Fibroblast of mammary gland (primary cell): ENCODE measurements at places on chromosomes 7 and 10.

- no peak for DNase-seq
These were observed 91.7 kb downstream of the SORCS1 start for GRCh38 chr10:107072786-107073185.

DNA sequence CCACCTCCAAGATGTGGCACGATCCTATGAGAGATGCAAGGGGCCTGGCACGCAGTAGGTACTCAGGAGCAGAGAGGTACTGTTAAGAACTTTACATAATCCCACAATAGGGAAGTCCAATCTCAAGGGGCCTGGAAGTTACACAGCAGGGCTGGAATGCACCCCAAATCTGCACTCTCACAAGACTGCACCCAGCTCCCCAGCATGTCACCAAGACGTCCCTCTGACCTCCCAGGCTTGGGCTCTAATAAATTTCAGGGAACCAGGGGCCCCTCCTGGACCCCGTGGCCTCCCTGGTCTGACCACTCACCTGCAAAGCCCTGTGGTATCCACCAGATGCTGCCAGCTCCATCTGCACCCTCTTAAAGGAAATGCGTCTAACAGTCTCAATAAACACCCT is 94.9 kb downstream of the OAT start:
- no peak for DNase-seq

GRCh38 chr7:108083980-108084379 is 46.2 kb downstream of the LAMB4 start:
- peak; percentile 40 for DNase-seq

- DNase-seq: no peak
These were observed 657.4 kb upstream of the ZWINT start for GRCh38 chr10:57018452-57018851.

- no peak for DNase-seq
These were observed 46.5 kb upstream of the MSMB start for GRCh38 chr10:46092524-46093081.

DNA sequence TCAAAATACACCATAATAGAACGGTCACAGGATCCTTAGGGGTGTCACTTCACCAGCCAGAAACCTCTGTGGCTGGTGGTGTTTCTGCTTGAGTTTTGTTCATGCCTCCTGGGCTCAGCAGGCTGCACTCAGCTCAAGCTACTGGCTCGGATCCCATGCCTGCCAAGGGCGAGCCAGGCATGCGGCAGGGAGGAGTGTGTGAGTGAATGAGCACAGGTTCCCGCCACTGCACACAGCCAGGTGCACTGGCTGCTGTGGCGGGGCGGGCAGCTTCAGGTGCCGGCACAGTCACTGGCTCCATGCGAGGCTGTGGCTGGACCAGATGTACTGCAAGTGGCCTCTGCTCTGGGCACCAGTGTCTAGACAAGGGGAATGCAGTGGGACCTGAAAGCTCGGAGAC is 29.5 kb downstream of the CLDN12 start:
- no peak for DNase-seq

- no peak for DNase-seq
These were observed 9.1 kb downstream of the TRIM56 start for GRCh38 chr7:101094376-101094775.

- no peak for DNase-seq
These were observed 9.6 kb upstream of the TACR2 start for GRCh38 chr10:69426376-69426727.

DNA sequence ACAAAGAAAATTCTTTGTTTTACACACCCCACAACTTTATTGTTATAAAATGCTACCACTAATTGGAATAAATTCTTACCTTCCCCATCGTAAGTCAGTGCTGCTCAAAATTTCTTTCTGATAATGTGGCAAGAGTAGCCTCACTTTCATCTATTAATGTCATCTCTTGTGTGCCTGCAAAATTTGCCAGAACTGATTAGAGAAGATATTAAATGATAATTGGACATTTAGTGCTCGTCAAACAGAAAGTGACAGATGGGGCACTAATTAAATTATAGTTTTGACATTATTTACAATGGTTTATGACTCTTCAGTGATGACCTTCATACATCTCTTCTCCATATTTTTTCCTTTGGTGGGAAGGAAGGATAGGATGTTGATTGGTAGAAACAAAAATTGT is 690.9 kb downstream of the NXPH1 start:
- no peak for DNase-seq

GRCh38 chr10:122993797-122994336 is 13.7 kb downstream of the PSTK start:
- no peak for DNase-seq

- DNase-seq: peak; percentile 95
These were observed 21.8 kb downstream of the STAM start for GRCh38 chr10:17665747-17666146.

DNA sequence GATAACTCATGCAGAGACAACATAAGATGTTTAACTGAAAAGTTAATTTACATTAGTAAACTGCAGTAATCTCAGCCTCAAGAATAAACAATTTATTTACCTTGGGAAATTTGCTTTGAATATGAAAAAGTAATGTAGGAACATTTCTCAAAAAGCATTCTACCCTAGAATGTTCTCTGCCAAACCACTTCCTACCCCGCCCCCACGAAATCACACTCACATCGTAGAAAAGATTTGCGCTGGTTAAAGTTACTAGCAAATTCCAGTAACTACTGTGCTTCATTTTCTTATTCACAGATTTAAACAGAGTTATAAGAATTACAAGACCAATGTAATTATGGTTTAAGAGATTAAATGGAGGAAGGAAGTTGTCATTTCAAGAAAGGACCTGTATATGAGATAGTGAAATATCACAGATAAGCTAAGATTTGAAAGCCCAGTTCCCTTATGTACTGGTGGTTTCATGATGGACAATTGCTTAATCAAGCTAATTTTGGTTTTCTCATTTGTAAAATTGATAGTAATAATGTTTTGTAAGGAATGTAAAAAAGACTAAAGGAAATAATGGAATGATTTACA is 175.4 kb downstream of the GNAI1 start:
- DNase-seq: no peak

DNA sequence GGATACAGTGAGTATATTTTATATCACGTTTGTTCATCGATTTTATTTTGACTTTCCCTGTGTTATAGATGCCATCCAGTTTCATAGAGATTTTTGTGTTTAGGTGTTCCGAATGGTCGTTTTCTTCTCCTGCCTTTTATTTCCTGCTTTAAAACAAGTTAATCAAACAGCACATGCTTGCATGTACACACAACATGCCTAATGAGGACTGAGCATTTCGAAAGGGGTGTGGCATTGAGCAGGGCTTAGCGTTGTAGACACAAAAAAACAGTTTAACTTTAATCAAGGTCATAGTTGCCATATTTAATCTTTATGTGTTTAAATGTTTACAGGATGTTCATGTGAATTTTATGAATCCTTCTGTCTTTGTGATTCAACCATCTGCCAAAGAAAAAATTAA is 430.5 kb upstream of the GALNT17 start:
- DNase-seq: no peak

- DNase-seq: no peak
These were observed 39.6 kb upstream of the IKZF1 start for GRCh38 chr7:50264908-50265307.

DNA sequence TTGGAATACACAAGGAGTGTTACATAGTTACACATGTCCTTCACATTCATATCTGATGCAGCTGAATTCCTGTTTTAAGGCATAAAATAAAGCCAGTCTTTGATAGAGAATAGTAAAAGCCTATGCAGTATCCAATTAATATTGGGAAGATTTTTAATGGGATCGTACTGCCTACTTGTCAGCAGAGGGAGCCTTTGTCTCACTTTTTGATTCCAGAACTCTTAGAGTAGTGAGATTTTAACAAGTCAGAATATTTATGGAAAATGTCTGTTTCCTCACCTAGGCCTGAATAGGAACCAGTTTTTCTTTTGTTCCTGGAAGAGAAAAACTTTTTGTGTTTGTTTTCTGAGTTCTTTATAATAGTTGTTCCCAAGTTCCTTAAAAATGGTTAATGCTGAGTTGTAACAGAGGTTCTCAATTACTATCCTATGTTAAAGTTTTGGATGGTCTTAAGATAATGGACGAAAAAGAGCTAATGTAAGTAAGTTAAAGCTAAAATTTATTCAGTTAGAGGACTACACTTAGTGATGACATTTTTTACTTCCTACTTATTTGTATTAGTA is 114.0 kb downstream of the BBS9 start:
- peak; percentile 69 for DNase-seq
